NCI-H524 treated with DMSO at 0.1 percent for 48 hours (cell line): ENCODE measurements at places on chromosomes 5 and 9.

- DNase-seq: no peak
Measured at GRCh38 chr5:35285435-35285834, 55.1 kb upstream of the PRLR start.

- DNase-seq: no peak
Measured at GRCh38 chr9:116080561-116080960, 73.0 kb upstream of the PAPPA start.

GRCh38 chr9:77469515-77470231 lies 178.4 kb downstream of the GNA14 start:
- no peak for DNase-seq

GRCh38 chr5:158621391-158621790 lies 478.3 kb downstream of the EBF1 start:
- no peak for DNase-seq

GRCh38 chr5:171861381-171861780 lies 75.8 kb downstream of the SMIM23 start:
- DNase-seq: no peak
